Activated T-helper 2 cell treated with anti-CD3 and anti-CD28 coated beads, Interferon-gamma antibody, Interleukin-2, Interleukin-4, amounts not matched to agents 10 μg/mL and 5 μg/mL and 100 μg/mL, durations not matched to agents 14 hours and 24 hours and 36 hours (primary cell): ENCODE measurements at places on chromosomes 2 and 18.

DNA sequence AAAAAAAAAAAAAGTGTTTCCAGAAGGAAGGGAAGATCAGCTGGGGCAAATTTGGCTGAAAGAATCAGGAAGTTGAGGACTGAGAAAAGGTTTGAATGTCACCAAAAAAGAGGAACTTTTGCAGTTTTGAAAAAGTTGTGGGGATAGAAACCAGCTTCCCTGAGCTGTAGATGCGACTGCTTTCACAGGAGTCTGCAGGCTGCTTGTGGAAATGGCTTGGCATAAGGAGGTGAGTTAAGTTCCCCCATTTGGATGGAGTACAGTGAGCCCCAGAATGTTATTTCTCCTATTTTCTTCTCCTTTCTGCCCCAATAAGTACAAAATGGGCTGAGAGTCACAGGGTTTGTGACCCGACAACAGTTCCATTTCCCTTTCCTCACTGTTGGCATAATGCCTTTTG lies 16.5 kb upstream of the ME2 start:
- no peak for DNase-seq

DNA sequence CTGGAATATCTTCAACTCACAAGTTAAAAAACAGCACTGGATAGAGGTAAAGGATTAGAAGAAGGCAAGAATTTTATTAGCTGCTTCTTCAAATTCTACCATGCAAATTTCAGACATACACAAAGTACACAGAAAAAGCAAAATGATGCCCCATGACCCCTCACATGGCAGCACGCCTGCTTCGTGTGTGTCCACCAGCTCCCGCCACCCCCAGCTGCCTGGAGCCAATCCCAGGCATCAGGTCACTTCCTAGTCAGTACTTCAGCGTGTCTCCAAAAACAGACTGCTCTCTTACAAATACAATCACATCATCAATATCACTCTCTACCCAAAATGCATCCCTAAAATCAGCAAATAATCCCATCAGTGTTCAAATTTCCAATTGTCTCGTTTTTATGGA lies 35.8 kb downstream of the IMPA2 start:
- DNase-seq: no peak

- DNase-seq: no peak
Measured at GRCh38 chr18:75097491-75098225, 111.3 kb downstream of the PTGR3 start.

DNA sequence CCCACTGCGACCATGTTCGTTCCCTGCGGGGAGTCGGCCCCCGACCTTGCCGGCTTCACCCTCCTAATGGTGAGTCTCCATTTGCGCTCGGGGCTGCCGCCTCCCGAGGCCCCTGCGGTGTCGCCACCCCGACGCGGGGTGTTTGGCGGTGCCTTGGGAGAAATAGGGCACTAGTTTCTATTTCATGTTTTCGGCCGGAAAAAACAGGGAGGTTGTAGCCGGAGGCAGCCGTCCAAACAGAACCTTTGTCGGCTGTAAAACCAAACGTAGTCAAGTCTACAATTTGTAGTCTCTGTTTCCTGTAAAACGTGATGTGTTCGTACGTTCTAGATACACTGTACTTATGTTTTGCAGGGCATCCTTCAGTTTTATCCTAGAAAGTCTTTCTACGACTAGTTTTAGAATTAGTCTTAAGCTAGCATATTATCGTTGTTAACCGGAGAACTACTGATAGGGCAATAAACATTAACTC lies 290 bp downstream of the PSMG2 start:
- no peak for DNase-seq

- no peak for DNase-seq
Measured at GRCh38 chr18:55997151-55997561, 409.2 kb upstream of the TCF4 start.

DNA sequence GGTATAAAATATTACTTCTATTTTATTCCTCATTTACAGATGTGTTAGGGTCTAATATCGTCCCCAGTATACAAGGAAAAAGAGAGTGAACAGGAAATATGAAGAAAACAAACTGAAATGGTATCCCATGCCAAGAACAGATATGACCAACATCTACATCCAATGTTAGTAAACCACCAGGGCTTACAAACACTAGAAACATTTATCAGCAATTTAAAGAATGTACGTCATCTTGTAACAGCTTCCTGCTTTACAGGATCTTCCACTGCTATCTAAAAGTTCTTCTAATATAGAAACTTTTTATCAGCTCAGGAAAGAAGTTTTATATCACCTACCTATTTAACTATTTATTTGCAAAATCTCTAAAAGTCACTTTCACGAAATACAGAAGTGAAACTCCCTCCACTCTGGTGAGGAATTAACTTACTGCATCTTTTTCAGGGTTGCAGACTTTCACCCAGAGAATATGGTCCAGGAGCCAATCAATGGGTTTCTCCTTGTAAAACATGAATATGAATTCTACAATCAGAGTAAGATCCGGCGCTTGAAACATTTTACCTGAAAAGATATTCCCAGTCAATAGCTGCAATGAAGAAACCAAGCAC lies 35.2 kb downstream of the UNC50 start:
- DNase-seq: no peak

GRCh38 chr2:208638059-208638458 lies 231.5 kb downstream of the PTH2R start:
- no peak for DNase-seq
